Endothelial cell of coronary artery (primary cell): ENCODE measurements at places on chromosomes 6 and 20. TPM values are rescaled to one million over a fixed set of nuclear protein-coding genes. Genes with fewer than 3 reads are reported as not detected.

PDE7B gene
- 15.5 and 32.7 TPM in 2 replicates for total RNA-seq

MCHR2 gene
- total RNA-seq: not detected in 2 replicates

PNPLA1 gene
- not detected in 2 replicates for total RNA-seq

SNAP25 gene
- not detected in 2 replicates for total RNA-seq

TCF15 gene
- 0.09 and 0.90 TPM in 2 replicates for total RNA-seq

PAK5 gene
- total RNA-seq: not detected in 2 replicates

SGK2 gene
- total RNA-seq: 0.09 TPM in 2 replicates

RAB23 gene
- 14.7 and 18.7 TPM in 2 replicates for total RNA-seq

EPB41L1 gene
- 4.2 and 17.8 TPM in 2 replicates for total RNA-seq

CALHM6 gene
- total RNA-seq: 0.09 and 0.94 TPM in 2 replicates

HNF4A gene
- not detected in 2 replicates for total RNA-seq

SUMO4 gene
- 1.1 and 1.8 TPM in 2 replicates for total RNA-seq

UBE2V1 gene
- 38.3 and 49.0 TPM in 2 replicates for total RNA-seq

MOG gene
- not detected in 2 replicates for total RNA-seq

MEI4 gene
- total RNA-seq: under 0.01 TPM in 1 of 2 replicates, not detected in the other

MRPL14 gene
- 60.2 and 68.4 TPM in 2 replicates for total RNA-seq

RAMACL gene
- total RNA-seq: 1.6 and 4.6 TPM in 2 replicates

ID4 gene
- under 0.01 and 3.7 TPM in 2 replicates for total RNA-seq
